ENCODE measurements at places on chromosomes 2 and 18.

DNA sequence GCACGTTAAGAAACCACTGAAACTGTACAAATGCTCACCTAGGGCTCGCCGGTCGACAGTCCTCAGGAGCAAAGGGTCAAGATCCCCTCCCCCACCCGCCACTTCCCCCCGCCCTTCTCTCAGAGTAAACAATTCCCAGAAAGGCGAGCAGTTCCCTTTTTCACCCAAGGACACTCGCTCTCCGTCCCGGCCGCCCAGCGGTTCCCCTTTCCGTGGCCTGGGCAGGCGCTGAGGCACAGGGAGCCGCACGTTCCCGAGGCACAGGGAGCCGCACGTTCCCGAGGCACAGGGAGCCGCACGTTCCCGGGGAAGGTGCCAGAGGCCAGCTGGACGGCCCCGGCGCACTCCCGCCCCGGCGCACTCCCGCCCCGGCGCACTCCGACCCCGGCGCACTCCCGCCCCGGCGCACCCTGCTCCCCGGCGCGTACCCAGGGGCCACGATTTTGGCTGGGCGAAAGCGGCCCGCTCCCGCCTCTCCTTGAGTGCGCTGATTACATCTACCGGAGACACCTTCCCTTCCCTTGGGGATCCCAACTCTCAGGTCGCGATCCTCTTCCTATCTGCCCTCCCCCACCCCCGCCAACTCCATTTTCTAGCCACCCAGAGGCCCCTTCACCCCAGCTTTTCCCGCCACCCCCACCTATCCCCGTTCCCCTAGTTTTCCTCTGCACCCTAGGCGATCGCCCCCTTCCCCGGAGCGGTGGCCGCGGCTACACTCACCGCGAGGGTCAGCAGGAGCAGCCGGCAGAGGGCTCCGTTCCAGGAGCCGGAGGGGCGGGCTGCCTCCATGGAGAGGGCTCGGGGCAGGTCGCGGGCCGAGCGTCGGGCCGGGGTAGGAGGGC is 817 bp downstream of the DSC2 start:
- no peak for DNase-seq

GRCh38 chr2:67216103-67216502 is 181.0 kb upstream of the ETAA1 start:
- no peak for DNase-seq

DNA sequence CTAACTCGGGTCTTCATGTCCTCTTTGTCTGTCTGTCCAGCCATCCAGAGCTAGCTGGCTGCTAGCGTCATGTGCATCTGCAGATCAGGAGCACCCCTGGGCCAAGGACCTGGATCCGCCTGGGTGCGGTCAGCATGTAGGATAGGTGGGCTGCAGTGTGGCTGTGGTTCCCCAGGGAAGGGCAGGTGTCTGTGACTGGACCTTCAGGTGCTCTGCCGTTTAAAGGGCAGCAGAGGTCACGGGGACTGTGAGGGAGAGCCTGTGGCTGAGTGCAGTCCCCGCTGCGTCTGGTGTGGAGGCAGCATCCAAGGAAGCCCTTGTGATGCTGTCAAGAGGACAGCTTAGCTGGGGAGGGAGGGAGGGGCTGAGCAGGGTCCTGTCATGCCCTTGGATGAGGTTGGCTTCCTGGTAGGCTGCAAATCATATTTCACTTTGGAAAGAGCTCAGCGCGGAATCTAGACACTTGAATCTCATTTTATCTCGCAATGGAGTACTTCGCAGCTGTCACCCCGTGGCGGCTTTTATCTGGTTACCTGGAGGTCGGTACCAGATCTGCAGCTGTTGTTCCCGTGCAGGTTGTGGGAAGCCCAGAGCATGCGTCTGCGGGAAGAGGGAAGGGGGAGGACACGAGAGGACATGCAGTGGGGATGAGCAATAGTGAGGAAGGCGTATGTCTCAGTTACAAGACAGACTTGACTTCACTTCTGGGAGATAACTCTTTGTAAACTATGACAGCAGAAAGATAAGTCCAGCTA is 5.9 kb upstream of the RALB start:
- no peak for DNase-seq

- no peak for DNase-seq
These were observed 8.6 kb downstream of the ALPI start for GRCh38 chr2:232464544-232464885.

DNA sequence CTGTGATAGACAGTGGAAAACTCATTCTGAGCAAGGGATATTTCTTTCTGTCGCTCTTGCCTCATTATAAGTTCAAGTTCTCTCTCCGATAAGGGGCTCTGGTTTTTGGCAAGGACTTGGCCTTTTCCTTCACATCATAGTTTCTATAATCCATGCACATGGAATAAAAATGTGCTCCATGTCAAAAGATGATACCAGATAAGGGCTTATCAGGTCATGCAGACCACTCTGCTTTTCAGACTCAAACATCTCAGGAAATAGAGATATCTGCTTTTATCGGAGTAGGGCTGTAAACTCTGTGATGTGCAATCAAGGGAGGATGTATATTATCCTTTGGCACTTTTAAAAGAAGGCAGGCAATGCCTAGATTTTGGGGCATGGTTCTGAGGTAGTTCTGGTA is 45.0 kb upstream of the DARS1 start:
- DNase-seq: no peak

- no peak for DNase-seq
These were observed 67.7 kb downstream of the SLC40A1 start for GRCh38 chr2:189512879-189513278.
